ENCODE measurements at places on chromosomes 16 and 17. TPM values are rescaled to one million over a fixed set of nuclear protein-coding genes. Genes with fewer than 3 reads are reported as not detected.

The AMZ2 gene
- total RNA-seq: 45.7 TPM

The ERN2 gene
- total RNA-seq: not detected

The CUEDC1 gene
- total RNA-seq: 19.8 TPM

The RAC3 gene
- 42.1 TPM for total RNA-seq

The KIF18B gene
- 6.8 TPM for total RNA-seq

The FADS6 gene
- not detected for total RNA-seq

The GPATCH8 gene
- 20.6 TPM for total RNA-seq

The CRYM gene
- 8.1 TPM for total RNA-seq

The PRCD gene
- 1.8 TPM for total RNA-seq

The PERCC1 gene
- total RNA-seq: not detected

The TPSG1 gene
- total RNA-seq: not detected

The PNMT gene
- total RNA-seq: not detected

The ZG16B gene
- 0.99 TPM for total RNA-seq

The CCL4L2 gene
- not detected for total RNA-seq

The TERB1 gene
- total RNA-seq: not detected

The RNF157 gene
- total RNA-seq: 0.58 TPM

The RFWD3 gene
- total RNA-seq: 20.9 TPM

The TP53TG3F gene
- total RNA-seq: not detected

The PRSS33 gene
- not detected for total RNA-seq

The GRB7 gene
- not detected for total RNA-seq

The CREBBP gene
- total RNA-seq: 59.6 TPM

The SLC16A5 gene
- 7.1 TPM for total RNA-seq

The NCBP3 gene
- 23.2 TPM for total RNA-seq

The SLC25A10 gene
- total RNA-seq: 13.2 TPM

The LRRC46 gene
- not detected for total RNA-seq

The PABPN1L gene
- not detected for total RNA-seq

The GJD3 gene
- total RNA-seq: 3.6 TPM

The SNX20 gene
- 0.73 TPM for total RNA-seq

The LRRC3C gene
- total RNA-seq: not detected

The ST6GALNAC2 gene
- 3.3 TPM for total RNA-seq

The HOXB2 gene
- 16.6 TPM for total RNA-seq

The KRTAP16-1 gene
- total RNA-seq: not detected

The SLC5A11 gene
- 0.29 TPM for total RNA-seq

The GPRC5B gene
- total RNA-seq: 109 TPM

The RAB11FIP3 gene
- 41.2 TPM for total RNA-seq

The SPNS2 gene
- 69.1 TPM for total RNA-seq

The SCARF1 gene
- 131 TPM for total RNA-seq

The FBXW10B gene
- not detected for total RNA-seq

The TAF15 gene
- 52.4 TPM for total RNA-seq

The KRT9 gene
- not detected for total RNA-seq

The MT3 gene
- not detected for total RNA-seq

The CDC27 gene
- total RNA-seq: 80.3 TPM

The XYLT1 gene
- 6.0 TPM for total RNA-seq
